ENCODE measurements at places on chromosomes 7 and 10.

GRCh38 chr10:23884670-23885069 is 324.3 kb upstream of the KIAA1217 start:
- DNase-seq = no peak

DNA sequence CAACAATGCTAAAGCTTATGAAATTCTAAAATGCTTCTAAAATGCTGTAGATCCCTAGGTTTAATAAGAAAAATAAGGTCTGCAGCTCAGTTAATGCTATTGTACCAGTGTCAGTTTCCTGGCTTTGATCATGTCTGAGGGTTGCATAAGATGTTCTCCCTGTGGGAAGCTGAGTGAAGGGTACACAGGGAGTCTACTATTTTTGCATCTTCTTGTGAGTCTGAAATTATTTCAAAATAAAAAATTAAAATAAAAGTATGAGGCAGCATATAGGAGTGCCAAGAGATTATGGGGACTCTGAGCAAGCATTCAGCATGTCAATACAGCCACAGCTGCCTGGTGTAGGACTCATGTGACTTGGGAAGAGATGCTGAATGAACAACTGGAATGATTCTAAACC is 14.7 kb downstream of the CHST15 start:
- no peak for DNase-seq

GRCh38 chr7:31873816-31874597 is 187.0 kb downstream of the PPP1R17 start:
- DNase-seq = no peak

- no peak for DNase-seq
Observed at GRCh38 chr10:88991899-88992320, 1.3 kb downstream of the FAS start.

- no peak for DNase-seq
Observed at GRCh38 chr10:67819768-67820204, 18.2 kb downstream of the DNAJC12 start.

DNA sequence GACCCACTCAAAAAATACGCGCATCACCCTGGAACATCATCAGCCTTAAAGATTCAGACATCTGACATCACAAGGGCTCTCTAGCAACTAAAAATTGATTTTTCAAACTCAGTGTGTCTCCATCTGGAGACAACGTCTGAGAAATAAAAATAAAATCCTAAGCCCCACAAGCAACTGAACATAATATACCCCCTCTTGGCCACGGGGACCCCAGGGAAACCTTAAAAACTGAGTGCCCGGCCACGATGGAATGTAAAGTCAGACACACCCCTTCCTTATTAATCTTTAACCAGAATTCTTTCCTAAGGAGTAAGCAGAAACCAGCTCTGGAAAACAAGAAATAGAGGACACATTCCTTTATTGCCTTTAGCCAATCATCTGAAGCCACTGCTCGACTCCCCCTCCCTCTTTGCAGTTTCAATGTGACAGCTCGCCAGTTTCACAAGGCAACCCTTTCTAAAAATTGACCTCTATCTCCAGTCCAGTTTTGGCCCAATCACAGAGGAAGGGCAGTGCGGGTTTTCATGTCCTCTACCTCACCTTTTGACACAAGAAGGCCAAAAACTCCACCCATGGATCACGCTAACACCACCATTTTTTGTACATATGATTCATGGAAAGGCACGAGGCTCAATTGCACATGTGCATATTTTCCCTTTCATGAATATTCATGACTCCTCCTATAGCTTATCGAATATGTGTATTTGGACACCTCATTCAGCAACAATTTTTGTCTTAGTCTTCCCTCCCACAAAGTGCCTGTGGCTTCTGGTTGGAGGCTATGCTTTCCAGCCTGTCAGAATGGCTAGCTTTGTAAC is 24.2 kb downstream of the IFIT3 start:
- no peak for DNase-seq

DNA sequence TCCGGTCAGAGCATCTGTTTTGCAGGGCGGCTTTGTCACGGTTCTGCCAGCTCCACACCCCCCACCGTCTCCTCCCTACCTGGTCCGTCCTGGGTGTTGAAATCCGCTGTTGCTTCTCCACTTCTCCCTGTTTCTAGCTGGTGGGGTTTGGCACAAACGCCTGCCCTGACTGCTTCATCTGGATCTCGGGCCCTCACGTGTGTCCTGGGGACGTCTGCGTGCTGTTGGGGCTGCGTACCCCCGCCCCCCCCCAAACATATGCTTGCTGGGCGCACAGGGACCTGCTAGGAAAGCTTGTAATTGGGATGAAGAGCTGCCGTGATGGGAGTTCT is 11.3 kb downstream of the AMZ1 start:
- no peak for DNase-seq

Measured in central memory CD4-positive, alpha-beta T cell (primary cell).